ENCODE measurements at places on chromosomes 11 and 22. TPM values are rescaled to one million over a fixed set of nuclear protein-coding genes. Genes with fewer than 3 reads are reported as not detected.

The P2RX3 gene
- not detected for total RNA-seq

The OR10A2 gene
- not detected for total RNA-seq

The PLEKHA7 gene
- total RNA-seq, result 0.16 TPM

The CDCA5 gene
- 25.9 TPM for total RNA-seq

The ART1 gene
- not detected for total RNA-seq

The UPK2 gene
- 0.30 TPM for total RNA-seq

The ISX gene
- total RNA-seq, result not detected

The OR6M1 gene
- not detected for total RNA-seq

The GRM5 gene
- not detected for total RNA-seq

The OR8G1 gene
- not detected for total RNA-seq

The ESRRA gene
- total RNA-seq, result 103 TPM

The CHORDC1 gene
- 41.0 TPM for total RNA-seq

The OVCH2 gene
- not detected for total RNA-seq

The DLG2 gene
- 0.08 TPM for total RNA-seq

The OR51B4 gene
- total RNA-seq, result not detected

The FGF3 gene
- total RNA-seq, result not detected

The RTN4RL2 gene
- 0.31 TPM for total RNA-seq

The TMPRSS4 gene
- 0.08 TPM for total RNA-seq

The ANO3 gene
- total RNA-seq, result not detected

The PLAAT2 gene
- not detected for total RNA-seq

The TRIM49 gene
- total RNA-seq, result not detected

The CHRDL2 gene
- not detected for total RNA-seq

The C2CD3 gene
- 11.4 TPM for total RNA-seq

The HSD17B12 gene
- total RNA-seq, result 117 TPM

The TBX1 gene
- total RNA-seq, result 22.6 TPM

The RIC3 gene
- total RNA-seq, result 0.16 TPM

The PGR gene
- 0.15 TPM for total RNA-seq

The ACO2 gene
- total RNA-seq, result 93.8 TPM

The KDM4E gene
- not detected for total RNA-seq

The CREB3L1 gene
- 0.31 TPM for total RNA-seq
